Stimulated activated CD4-positive, alpha-beta T cell treated with anti-CD3 and anti-CD28 coated beads, Interleukin-1b, Interleukin-23, amount 100 ng/mL, for 48 hours (primary cell): ENCODE measurements at places on chromosomes 4 and X.

DNA sequence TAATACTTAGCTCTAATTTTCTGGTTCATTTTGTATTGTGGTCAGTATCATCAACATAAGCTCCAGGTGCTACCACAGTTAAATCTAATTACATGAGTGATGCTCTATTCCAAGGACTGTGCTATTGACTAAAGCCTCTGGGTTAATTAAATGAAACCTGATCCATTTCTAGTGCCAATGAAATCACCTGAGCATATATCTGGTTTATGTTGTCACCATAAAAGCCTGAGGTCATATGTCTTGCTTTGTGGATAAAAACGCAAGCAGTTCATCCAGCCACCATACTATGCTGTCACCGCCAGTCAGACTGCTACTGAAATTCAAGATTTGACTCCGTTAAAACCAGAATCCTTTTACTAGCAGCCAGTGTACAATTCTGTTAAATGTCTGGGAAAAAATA, 64.2 kb upstream of the ZNF518B start:
- DNase-seq = no peak

- DNase-seq = no peak
These were observed 259.6 kb downstream of the UNC5C start for GRCh38 chr4:95289028-95289634.

DNA sequence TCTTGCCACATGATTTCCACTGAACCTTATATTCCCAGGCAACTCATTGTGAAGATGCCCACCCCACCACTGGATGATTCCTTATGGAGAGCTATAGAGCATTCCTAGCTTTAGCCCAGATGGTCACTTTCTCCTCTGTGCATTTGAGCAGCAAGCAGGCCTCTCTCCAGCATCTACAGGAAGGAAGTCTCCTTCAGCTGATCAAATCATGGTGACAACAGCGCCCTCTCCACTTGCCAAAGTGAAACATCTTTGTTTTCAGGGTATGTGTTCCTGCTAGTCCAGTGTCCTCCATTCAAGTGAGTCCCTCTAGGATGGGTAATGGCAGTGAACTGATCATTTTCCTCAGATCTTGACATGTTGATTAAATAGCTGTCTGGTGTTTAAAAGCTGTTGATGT, 10.9 kb upstream of the SYTL5 start:
- DNase-seq = no peak

- DNase-seq = peak; percentile 8
These were observed 36.5 kb upstream of the PPM1K start for GRCh38 chr4:88320780-88321373.

DNA sequence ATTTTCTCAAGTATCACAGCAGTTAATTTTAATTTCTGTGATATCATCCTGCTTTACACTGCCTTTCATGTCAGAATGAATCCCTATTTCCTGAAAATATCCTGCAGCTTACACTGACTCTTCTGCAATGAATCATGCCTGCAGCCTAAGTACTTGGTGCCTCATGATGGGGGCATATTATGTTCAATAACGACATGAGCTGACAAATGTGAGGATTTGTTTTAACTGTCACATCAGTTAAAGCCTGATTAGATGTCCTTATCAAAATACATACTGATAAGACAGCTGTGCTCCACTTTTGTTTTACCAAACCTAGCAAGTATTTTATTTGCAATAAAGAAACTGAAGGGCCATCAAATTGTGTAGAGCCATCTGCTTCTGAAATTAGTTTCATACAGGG, 359.9 kb upstream of the AGA start:
- no peak for DNase-seq
